ENCODE measurements at places on chromosomes 5 and 9.

DNA sequence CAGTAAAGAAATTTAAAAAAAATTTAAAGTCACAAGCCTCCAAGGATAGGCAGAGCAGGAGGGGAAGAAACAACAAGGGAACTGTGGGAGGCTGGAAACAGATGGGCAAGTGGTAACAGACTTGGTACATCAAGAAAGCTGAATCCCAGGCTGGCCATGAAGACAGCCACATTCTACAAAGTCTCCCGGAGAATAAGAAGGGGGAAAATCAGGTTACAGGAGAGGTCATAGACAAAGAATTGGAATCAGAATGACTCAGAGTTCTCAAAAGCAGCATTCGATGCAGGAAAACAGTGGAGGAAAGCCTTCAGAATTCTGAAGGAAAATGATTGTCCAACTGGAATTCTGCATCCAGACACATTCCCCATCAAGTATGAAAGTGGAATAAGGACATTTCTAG is 129.7 kb downstream of the ADAMTS2 start:
- no peak for DNase-seq

DNA sequence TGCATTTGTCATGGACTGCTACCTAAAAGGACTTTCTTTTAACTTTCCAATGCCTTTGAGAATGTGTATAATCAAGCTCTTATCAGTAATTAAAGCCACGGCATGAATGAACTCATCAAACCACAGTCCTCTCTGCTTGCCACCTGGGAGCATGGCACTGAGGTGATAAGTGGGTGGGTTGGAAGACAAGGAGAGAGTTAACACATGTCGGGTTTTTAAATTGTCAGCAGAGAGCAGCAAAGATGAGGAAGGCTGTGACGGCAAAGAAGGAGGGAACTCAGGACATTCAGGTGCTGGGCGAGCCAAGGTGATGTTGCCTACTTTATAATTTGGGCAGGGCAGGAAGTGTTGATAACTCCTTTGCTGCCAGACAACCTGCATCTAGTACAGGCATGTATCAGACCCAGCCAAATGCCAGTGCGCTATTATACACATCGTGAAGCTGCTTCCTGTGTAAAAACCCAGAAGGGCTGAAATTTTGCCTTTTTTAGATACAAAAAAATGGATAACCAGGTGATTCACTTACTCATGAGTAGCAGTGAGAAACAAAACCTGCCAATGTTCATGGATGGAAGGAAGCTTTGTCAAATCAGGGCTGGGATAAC is 269.1 kb downstream of the KIF4B start:
- no peak for DNase-seq

- no peak for DNase-seq
Observed at GRCh38 chr5:138927979-138928378, 52.8 kb upstream of the LRRTM2 start.

GRCh38 chr5:138563340-138564118 is 11.7 kb downstream of the HSPA9 start:
- no peak for DNase-seq

DNA sequence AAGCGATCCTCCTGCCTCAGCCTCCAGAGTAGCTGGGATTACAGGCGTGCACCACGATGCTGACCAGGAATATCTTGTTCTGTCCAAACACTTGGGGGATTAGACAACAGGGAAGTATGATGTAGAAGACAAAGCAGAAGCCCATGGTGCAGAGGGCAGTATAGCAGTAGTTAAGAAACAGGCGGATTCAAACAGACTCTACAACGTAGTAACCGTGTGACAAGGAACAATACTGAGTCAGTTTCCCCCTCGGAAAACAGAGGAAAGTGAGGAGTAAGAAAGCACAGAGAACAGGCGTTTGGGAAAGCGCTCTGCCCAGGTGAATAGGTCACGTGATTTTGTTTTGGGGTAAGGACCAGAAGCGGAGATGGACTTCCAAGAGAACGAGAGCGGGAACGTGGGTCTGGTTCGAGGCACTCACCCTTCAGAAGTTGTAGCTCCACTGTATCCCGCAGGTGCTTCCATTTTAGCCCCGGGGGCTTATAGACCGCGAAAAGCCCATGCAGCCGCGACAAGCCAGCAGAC is 306 bp downstream of the TRUB2 start:
- no peak for DNase-seq

DNA sequence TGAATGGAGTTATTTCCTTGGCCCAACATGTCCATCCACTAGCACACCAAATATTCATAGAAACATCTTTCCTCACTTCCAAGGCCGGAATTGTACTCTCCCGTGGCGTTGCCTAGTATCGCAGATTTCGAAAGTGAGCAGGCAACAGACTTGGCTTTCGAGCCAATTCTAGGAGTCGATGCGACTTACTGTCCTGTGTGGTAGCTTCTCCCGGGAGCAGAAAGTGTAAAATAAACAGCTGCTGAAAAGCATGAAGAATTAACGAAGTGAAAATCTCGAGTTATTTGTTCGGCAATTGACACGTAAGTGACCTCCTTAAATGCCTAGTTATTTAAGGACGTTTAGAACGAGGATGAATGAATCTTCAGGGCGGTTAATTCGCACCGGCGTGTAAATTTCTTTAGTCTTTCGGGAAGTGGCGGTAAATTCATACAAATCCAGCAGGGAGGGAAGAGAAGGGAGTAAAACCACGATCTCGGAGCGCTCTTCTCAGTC is 449 bp upstream of the PCSK5 start:
- no peak for DNase-seq
